ENCODE measurements at places on chromosomes 4 and X.

DNA sequence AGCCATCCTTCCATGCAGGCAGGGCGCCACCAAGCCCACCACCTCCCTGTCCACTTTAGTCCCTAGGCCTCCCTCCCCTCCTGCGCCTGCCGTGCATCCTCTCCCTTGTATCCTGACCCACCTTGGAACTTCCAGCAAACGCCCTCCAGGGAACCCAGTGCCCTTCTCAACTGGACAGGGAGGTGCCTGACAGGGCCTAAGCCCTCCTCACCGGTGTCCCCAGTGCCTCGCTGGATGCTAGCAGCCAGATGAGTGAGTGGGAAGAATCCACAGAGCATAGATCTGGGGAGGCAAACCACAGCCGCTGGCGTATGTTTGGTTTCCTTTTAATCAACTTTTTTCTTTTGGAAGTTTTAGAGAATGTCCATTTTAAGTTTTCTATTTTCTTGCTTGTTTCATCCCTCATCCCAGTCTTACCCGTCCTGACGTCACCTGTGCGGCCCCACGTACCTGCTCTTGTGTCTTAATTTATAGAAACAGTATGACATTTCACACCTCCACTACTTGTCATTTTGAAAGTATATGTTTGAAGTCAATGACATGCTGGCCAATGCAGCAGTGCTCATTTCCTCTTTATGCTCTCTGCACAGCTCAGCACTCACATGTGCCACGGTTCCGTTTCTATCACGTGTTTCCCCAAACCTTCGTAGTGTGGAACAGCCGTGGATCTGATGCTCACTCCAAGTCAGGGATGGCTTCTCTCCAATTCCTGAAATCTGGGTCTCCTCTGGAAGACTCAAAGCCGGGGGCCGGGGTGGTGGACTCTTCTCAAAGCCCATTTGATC lies 3.4 kb upstream of the HMX1 start:
- DNase-seq = no peak

GRCh38 chr4:128220286-128221235 lies 67.1 kb downstream of the PGRMC2 start:
- DNase-seq = no peak

GRCh38 chrX:10549280-10549679 lies 71.1 kb downstream of the MID1 start:
- peak; percentile 22 for DNase-seq

DNA sequence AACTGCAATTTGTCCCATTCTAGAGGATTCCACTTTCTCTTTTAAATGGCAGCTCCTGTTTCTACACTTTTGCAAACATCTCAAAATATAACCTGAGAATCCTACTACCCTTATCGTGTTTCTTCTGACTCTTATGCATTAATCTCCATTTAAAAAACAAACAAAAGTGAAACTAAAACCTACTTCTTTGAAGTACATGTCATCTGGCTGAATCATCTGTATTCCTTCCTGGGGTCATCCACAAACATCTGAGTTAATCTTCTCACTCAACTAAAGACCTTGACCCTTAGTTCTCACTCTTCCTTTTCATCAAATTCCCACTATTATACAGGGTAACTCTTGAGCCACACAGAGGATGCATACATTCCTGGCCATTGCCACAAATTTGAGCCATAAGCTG lies 584.8 kb downstream of the PPARGC1A start:
- no peak for DNase-seq

- DNase-seq = no peak
Observed at GRCh38 chrX:150767045-150767395, 73.8 kb downstream of the MTMR1 start.

DNA sequence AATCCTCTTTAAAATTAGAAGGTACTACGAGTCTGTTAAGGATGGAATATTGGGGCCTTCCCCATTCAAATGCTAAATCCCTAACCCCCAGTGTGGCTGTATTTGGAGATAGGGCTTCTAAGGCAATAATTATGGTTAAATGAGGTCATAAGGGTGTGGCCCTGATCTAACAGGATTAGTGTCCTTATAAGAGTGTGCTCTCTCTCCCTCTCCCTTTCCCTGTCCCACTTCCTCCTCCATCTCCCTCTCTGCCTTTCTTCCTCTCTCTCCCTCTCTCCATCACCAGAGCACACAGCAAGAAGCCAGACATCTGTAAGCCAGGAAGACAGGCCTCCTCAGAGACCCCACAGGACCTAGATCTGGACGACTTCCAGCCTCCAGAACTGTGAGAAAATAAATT lies 116.9 kb downstream of the COL25A1 start:
- DNase-seq = no peak

DNA sequence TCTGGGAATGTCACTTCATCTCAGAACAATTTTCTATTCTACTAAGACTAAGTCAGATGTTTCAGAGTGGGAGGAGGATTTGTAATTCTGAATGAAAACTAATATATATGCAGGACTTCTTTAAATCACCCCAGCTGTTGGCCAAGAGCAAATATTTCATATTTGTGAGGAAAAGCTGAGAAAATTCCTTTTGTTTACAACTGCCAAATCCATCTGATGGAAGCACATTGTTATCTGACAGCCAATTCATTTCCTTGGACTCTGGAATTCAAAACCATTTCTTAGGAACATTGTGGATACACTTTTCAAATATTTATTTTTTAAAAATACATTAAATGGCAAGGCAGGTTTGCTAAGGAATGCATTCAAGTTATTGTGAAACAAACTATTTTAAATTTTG lies 8.0 kb downstream of the SLIT2 start:
- no peak for DNase-seq

DNA sequence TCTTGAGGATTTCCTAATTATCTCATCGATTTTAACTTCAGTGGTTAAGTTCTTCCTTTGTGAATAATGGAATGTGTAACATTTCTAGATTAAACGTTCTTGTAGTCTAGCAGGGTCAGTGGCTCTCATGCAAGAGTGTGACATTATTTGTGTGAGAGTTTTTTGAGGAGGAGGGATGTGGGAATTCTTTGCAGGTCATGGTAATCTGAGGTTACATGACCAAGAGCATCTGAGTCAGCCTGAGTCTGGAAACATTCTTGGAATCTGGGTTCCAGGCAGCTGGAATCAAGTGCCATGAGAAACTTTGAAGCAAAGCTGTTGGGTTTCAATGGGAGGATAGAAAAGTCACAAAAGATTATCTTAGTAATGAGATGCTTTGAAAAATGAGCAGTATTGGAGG lies 49.5 kb downstream of the GK start:
- DNase-seq = peak; percentile 49

DNA sequence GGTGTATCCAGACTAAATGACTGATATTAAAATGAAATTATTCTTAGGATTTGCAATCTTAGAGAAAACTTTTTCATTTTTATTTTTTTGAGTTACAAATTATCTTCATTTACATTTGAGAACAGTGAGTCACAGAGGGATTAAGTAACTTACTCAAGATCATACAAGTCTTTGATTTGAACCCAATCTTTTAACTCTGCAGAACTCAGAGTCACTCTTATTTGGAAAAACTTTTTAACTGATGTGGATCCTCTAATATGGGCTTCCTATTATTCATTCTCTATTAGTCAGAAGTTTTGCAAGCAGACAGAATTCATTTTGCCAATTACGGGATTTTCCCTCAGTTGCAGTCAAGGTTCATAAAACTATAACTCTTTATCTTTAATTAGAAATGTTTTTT lies 20.1 kb downstream of the HPRT1 start:
- no peak for DNase-seq

- no peak for DNase-seq
Observed at GRCh38 chr4:47550899-47551548, 65.9 kb downstream of the ATP10D start.

GRCh38 chr4:146260521-146260920 lies 46.2 kb downstream of the REELD1 start:
- no peak for DNase-seq

DNA sequence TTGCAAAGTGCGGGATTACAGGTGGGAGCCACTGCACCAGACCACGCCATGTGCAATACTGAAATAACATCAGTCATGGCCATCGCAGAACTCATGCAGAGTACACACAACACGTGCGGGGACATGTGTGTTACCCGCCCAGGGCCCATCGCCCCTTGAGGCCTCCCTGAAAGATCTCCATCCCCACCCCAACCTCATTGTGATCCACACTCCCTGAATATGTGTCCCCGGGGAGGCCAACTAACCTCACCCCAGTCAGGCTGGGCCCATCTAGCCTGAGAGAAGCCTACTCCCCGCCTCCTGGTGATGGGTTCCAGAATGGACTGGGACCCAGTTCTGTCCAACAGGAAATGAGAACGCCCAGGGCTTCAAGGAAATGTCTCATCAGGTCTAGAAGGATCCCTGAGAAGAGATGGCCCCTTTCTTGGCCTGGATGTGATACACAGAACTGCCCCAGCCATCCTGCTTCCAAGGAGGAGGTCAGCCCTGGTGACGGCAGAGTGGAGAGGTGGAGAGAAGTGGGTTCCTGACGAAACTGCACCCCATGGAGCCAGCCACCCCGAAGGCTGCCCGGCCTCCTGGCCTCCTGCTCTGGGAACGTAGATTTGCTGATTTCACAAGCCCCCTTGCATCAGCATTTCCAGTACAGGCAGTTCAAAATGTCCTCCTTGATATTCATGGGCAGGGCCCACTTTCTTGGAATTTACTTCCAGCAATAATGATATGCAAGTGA lies 22.5 kb upstream of the CLDN24 start:
- DNase-seq = no peak

DNA sequence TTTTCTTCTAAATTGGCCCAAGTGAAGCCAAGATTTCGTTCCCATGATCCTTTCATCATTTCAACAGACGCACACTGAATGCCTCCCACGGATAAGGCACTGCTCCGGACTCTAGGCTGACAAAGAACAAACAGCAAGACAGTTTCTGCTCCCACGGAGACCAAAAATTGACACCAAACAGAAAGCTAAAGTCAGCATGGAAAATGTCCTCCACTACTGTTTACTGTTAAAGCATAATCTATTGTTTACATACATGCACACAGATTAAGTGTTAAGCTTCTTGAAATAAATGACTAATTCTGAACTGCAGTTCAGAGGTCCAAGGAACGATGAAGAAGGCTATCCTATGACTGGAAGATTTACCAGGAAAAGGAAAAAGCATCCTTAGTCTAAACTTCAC lies 199.6 kb downstream of the AASDH start:
- no peak for DNase-seq

DNA sequence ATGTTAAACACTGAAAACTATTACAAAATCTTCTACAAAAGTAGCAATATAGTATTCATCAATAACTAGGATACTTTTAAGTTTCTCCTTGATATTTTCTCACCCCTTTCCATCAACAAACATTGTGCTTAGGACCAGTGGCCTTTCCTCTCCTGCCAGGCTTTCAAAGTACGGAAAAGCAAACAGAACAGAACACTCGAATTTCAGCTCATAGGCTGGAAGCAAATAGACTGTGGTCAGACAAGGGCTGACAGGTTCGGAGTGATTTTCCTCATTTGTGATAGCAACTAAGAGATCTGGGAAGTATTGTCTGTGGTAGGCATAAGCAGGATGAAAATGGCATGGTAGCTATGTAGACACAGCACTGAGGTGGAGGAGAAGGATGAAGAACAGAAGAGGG lies 68.6 kb upstream of the SORBS2 start:
- DNase-seq = no peak

- no peak for DNase-seq
Observed at GRCh38 chr4:2408401-2408958, 10.0 kb downstream of the ZFYVE28 start.

- no peak for DNase-seq
Observed at GRCh38 chrX:115968436-115969252, 201.9 kb upstream of the AGTR2 start.

- DNase-seq = peak; percentile 33
Observed at GRCh38 chrX:74422576-74423288, 1.4 kb downstream of the SLC16A2 start.

DNA sequence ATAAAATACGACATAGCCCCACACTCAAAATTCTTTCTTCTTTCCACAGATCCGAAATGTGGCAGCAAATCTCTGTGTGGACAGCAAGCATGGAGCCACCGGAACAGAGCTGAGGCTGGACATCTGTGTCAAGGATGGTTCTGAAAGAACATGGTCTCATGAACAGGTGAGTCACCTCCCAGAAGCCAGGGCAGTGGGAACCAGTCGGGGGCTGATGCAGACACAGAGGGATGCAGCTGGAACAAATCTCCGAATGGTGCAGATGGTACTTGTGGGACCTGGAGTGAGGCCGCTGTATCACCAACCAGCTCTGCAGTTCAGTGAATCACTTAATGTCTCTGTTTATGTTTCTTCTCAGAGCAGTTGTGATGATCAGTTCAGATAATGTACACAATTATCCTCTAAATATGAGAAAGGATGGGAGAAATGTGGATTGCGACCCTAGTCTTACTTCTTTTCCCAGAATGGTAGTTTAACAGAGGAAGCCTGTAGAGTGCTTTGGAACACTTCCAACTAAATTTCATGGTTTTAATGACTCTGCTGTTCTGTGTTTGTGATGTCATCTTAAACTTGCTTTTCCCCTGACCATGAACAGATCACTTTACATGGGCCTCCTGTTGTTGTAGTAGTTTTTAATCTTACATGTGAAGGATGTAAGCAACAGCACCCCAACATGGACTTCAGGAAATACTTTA lies 159.3 kb upstream of the GALNT7 start:
- no peak for DNase-seq

DNA sequence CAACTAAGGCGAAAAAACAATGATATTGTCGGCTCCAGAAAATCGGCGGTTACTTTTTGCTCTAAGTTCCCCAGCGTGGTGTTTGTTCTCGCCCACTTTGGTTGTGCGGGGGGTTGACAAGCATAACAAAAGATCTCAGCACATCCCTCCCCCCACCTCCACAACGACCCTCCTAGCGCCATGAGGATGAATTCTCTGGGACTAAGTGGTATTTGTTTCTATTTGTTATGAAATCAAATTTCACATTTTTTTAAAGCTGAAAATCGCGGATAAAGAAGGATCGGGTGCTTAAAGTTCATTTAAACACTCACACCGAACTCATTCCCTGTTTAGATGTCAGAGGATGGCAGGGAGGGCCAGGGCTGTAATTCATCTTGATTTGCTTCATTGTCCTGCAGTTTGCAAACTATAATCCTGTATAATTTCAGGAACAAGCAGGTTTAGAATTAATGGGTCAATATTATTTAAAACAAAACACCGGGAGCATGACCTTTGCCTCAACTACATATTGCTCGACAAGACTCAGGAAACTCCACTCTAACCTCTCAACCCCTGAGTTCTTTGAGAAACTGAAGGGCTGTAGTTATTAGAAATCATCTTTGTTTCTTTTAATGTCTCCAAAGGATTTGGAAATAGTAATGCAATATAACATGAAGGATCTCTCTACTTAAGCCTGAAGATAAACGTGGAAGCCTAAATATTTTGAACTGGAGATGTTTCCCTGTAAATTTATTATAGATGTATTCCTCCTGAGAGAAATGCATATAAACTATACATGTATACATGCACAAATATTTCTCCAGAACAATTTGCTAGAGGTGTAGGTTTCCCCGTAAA lies 6.4 kb downstream of the PITX2 start:
- DNase-seq = no peak
